ENCODE measurements at places on chromosomes 3 and 15.

DNA sequence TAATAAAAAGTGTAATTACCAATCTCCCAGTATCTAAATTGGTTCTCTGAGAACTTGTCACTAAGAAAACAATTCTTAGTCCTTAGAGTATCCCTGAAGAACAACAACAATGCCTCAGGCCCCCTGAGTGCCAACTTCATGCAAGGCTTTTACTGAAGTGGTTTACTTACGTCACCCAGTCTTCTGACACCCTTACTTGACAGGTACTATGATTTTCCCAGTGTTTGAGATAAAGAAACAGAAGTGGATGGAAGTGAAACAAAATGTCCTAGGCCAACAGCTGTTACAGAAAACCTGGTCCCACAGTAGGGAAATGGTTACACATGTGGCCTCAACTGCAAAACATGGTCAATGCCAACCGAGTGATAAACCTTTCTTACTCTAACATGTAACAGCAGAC lies 331.1 kb downstream of the FOXP1 start:
- DNase-seq, result no peak

DNA sequence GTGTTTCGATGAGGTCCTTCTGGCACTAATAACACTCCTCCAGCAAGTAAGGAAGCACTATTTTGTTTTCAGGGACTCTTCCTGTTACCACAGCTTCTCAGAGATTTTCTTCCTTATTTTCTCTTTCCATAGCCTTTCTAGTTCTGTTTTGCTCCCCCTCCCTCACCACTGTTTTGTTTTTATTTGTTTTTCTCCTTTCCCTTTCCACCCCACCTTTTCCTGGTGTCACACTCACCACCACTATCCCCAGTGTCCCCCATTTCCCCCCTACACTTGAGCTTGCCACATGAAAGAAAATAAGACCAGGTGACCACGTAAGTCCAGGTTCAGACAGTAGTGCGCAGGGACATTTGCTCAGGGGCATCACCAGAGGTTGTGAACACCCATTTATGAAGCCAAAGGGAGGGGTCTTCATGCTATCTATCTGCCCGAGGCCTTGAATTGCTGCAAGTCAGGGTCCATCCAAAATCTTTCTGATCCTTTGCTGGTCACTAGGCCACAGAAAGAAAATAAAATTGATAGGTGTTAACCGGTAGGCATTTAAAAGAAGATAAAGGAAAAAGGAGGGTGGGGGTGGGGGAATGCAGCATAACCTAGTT lies 1.4 kb upstream of the RFTN1 start:
- no peak for DNase-seq

DNA sequence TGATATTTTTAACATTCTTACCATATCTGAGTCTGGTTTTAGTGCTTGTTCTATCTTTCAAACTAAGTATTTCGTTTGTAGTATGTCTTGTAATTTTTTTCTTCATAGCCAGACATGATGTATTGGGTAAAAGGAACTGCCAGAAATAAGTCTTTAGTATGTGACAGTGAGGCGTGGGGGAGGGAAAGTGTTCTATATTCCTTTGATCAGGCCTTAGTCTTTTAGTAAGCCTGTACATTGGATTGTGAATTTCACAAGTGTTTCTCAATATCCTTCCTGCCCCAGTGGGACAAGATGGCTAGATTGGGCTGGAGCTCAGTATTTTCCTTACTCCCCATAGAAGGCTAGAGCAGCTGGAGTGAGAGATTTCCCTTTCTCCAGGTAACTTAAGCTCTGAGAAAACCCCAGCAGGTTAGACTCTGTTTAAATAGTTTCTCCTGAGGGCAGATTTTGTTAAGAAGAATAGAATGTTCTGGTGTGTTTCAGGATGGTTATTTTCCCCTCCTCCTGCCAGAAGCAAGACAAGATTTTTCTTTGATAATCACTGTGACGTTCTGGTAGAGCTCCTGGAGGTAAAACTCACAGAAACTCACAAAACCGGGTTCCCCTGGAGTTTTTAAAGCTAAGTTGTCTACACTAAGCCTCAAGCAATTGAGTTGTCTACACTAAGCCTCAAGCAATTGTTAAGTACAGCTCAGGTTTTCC lies 140.7 kb upstream of the ARPP21 start:
- no peak for DNase-seq

GRCh38 chr15:41968701-41969100 lies 3.7 kb downstream of the EHD4 start:
- DNase-seq, result no peak

DNA sequence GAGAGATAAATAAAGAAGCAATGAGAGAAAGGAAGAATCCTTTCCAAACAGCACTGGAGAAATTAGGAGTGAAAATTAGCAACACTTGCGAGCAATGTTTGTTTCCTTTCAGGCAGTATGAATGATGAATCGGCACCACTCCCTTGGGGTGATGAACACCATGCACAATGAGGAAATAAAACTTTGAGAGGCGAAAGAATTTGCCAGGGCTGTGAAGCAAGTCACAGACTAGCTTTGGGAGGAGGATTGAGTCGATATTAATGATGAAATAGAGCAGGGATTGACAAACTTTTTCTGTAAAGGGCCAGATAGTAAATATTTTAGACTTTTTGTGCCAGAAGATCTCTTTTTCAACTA lies 237.7 kb downstream of the AGBL1 start:
- DNase-seq, result no peak

DNA sequence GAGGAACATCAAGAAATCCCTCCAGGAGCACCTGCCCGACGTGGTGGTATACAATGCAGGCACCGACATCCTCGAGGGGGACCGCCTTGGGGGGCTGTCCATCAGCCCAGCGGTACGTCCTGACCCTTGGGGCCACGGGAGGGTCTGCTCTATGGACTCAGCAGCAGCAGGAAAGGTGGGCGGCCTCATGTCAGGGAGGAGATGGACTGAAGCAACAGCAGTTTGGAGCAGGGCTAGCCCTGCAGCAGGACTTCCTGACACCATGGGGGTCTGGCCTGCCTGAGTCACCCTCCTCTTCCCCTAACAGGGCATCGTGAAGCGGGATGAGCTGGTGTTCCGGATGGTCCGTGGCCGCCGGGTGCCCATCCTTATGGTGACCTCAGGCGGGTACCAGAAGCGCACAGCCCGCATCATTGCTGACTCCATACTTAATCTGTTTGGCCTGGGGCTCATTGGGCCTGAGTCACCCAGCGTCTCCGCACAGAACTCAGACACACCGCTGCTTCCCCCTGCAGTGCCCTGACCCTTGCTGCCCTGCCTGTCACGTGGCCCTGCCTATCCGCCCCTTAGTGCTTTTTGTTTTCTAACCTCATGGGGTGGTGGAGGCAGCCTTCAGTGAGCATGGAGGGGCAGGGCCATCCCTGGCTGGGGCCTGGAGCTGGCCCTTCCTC lies 24.2 kb downstream of the HDAC11 start:
- no peak for DNase-seq

DNA sequence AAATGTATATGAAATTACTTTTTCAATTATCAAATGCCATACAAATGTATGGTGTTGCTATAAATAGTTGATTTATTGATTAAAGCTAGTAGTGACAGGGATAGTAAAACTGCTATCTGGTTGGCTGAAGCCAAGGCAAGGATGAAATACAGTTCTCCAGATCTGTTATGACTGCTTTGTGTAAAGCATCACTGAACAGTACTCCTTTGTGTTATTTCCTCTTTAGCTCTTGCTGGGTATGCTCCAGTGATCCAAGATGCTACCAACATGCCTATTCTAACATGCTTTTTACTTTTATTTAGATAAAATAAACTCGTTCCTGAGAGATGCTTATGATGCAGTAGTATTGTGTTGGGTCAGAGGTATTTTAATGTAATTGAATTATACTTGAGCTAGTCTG lies 12.4 kb upstream of the UBR1 start:
- DNase-seq, result no peak

DNA sequence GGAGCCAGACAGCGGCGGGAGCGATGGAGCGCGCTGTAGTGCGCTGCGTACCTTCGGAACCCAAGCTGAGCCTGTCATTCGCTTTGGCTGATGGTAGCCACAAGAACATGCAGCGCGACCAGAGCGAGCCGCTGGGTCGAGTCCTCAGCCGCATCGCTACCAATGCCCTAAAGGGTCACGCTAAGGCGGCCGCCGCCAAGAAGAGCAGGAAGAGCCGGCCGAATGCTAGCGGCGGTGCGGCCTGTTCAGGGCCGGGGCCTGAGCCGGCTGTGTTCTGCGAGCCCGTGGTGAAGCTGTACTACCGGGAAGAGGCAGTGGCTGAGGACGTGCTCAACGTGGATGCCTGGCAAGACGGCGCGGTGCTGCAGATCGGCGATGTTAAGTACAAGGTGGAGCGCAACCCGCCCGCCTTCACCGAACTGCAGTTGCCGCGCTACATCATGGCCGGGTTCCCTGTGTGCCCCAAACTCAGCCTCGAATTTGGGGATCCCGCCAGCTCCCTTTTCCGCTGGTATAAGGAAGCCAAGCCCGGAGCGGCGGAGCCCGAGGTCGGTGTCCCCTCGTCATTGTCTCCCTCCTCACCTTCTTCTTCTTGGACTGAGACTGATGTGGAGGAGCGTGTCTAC lies 498 bp downstream of the PDE12 start:
- DNase-seq, result peak; percentile 31

GRCh38 chr3:71393093-71393492 lies 190.4 kb downstream of the FOXP1 start:
- DNase-seq, result no peak

DNA sequence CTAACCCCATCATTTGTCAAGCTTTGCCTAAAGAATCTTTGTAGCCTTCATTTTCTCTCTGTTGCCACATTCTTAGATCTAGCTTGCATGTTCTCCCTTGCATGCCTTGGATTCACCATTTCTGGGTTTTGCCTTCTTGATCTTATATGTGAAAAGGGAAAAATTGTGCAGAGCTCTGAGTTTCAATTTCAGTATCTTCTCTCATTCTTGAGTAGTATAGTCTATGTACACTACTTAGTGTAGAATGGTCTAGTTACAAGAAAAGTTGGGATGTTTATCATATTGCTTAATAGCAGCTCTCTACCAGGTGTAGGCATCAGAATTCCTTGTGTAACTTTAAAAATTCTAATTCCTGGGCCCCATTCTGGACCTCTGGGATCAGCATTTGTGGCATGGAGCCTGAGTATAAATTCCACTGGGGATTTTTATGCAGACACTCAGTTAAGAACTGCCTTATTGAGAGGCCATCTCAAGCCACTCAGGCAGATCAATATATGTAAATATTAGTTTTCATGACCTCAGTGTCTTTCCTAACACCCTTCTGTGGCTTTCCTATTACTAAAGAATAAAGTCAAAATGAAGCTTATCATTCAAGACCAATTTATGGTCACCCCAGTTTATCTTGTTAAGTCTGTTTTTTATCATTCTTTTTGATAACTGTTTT lies 23.4 kb downstream of the GTF2E1 start:
- no peak for DNase-seq

DNA sequence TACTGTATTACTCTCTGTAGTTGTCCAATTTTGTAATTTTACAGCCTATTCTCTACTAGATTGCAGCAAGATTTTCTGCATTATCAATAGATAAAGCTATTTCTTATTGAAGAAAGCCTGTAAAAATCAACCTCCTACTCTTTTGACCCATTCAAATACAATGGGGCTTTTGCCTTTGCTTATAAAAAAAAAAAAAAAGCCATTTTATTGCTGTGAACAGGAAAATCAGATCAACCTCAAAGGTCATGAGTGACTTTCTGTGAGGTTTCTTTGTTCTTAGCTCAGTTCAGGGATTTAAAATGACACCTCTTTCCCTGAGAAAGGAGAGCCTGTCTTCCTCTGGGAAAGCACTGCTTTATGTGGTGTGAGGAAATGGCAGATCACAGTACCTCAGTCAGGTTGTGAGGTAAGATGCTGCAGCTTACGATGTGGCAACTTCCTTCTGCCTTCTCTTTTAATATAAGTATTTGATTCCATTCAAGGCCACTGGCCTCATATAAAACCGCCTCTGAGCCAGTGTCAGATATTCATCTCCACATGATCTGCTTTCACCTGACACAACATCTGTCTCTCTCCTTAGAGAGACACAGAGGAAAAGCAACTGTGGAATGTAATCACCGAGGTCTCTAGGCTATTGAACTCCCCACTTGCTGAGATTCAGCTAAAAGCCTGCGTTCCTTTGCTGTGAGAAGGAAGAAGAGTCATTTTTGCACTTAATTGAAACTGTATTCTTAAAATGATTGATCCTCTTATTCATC lies 161.5 kb upstream of the MB21D2 start:
- DNase-seq, result no peak

DNA sequence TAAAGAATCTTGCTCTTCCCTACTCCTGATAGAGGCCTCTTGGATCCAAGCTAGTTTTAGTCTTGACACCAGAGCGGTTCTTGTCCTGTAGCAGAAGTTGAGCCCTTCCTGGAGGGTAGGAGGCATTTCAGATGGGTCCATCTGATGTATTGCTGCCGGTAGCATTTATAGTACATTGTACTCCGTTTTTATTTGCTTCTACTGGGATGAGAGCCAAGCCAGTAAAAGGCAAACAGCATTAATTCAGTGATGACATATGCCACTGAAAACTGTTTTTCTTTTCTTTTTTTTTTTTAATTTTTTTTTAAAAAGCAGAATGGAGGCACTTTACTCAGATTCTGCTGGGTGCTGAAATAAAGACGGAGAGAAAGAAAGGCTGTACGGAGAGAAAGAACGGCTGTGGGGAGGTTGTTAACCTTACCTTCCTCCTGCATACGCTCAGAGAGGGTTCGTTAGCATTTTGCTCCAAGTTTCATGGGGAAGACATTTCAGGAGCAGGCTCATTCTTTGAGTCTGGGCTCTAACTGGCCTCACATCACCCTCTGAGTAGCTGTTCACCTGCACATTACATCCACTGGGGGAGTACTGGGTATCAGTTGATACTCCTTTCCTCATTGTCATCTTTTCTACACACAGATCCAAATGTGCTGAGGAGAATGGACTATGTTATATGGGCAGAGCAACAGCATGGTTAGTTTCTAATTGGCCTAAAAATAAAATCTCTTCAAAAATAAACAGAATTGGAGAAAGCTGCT lies 161.5 kb downstream of the FEZF2 start:
- DNase-seq, result no peak

GRCh38 chr3:46709721-46710120 lies 7.9 kb downstream of the PRSS50 start:
- no peak for DNase-seq

- no peak for DNase-seq
Measured at GRCh38 chr15:58932710-58933280, 684 bp downstream of the SLTM start.

DNA sequence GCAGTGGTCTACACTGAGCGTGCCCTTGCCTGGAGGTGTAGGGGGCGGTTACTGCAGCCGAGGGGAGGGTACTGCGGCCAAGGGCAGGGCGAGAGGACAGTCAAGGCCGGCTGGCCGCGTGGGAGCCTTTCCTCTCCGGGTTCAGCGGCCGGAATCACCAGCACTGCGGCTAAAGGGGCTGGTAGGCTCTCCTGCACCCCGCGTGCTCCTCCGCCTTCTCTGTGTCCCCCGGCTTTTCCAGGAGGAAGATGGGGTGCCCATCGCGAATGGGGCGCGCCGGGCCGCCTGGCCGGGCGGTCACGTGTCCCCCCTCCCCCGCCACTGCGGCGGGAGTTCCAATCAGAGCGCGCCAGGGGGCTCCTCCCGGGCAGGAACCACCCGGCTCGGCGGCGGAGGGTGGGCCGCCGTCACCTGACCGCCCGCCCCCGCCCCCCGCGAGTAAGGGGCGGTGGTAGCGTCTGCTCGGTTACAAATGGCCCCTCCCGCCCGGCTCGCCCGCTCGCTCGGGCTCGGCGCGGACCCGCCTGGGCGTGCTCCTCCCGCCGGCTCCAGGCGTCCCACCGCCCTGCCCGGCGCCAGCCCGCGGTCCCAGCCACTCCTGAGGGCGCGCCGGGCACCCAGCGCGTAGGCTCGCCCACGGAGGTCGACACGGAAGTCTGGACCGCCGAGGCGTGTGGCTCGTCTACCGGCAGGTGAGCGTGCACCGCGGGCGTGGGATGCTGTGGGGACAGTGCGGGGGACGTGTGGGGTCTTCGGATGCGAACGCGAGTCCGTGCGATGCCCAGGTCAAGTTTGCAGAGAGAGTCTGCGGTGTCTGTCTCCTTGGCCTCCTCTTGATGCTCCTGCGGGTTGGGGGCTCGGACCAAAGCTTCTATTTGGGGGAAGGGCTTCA lies 242.6 kb upstream of the TOPAZ1 start:
- DNase-seq, result no peak
